ENCODE measurements at places on chromosomes 5 and 9.

DNA sequence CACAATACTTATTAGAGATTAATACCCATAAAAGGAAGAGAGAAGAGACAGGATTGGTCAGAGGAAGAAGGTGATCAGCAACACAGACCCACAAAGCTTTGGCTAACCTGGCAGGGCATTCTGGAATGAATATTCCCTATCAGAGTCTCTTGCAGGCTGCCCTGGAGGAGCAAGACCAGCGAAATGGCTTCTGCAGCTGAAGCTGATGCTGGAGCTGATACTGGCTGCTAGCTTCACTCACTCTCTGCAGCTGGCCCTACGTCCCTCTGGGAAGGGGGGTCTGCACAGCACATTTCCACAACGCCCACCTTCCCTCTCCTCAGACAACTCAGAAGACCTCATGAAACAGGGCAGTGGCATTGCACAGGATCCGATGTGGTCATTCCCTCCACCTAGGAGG, 169.9 kb upstream of the EFNA5 start:
- DNase-seq: no peak

GRCh38 chr9:38761339-38761738, 41.4 kb upstream of the FAM240B start:
- no peak for DNase-seq

DNA sequence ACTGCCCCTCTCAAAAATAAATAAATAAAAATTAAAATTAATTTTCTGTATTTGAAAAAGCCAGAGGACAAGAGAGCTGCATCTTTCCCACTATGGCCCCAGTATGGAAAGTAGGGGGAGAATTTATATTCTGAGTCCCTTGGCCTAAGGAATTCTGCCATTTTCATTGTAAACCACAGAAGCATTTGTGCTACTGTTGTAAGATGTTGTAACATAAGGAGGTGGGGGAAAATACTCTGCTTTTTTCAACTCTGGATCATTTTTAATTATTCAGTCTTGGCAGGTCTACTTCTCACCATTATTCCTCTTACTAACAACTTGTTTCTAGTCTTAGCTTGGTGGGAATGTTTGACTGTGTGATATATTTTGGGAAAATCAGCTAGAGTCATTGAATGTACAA, 52.3 kb upstream of the APC start:
- DNase-seq: no peak

DNA sequence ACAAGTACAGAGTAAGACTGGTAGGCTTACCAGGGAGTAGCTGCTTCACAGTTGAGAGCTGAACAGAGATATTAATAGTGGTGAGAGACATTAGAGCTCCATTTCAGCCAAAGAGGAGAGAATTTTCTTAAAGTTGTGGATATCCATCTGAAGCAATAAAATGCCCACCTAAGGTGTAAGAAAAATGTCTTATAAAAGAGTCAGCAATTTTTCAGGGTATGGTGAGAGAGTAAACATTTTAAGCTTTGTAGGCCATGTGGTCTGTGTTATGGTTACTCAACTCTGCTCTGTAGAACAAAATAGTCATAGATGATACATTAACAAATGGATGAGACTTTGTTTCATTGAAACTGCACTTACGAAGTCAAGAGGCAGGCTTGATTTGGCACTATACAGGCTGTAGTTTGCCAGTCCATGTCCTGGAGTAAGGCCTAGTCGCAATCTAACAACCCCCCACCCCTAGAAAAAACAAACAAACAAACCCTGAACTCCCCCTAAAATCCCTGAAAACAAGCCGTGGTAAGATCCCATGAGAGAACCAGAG, 945.4 kb upstream of the SEMA6A start:
- DNase-seq: no peak
